Choroid plexus epithelial cell (primary cell): ENCODE measurements at places on chromosomes 12 and 14.

- DNase-seq: peak; percentile 61
These were observed 171.2 kb downstream of the ZFP36L1 start for GRCh38 chr14:68621400-68622365.

DNA sequence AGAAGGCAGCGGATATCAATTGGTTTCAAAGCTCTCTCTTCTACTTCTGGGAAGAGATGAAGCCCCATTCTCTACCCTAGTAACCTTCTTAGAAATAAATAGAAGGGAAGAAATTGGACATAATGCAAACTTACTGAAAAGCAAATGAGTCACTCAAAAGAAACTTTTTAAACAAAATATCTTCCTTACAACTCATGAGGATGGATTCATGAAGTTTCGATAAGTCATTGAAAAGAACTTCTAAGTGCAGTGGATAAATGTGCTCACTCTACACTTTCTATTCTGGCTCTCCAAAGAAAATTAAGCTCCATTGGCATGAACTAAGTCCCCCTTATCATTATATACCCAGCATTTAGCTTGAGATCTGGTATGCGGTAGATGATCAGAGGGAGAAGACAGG is 899.5 kb downstream of the RPS29 start:
- no peak for DNase-seq

DNA sequence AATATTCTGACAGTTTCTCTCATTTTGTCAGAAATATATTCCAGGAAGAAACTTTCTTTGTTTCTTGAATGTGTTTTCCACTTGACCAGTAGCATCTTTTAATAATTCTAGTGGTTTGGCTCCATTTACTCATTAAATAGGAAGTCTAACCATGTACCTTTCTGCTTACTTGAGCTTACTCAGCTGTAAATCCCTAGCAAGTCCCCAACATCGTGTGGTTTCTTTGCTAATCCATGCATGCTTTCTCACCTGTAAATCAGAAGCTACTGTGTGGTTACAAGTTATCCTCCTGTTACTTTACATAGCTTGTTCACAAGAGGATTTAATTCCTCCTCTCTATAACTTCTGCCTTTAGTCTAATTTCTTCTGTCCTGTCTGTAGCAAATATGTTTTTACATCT is 227.7 kb downstream of the FSCB start:
- no peak for DNase-seq

GRCh38 chr14:59776468-59776867 is 94.1 kb downstream of the RTN1 start:
- DNase-seq: no peak

DNA sequence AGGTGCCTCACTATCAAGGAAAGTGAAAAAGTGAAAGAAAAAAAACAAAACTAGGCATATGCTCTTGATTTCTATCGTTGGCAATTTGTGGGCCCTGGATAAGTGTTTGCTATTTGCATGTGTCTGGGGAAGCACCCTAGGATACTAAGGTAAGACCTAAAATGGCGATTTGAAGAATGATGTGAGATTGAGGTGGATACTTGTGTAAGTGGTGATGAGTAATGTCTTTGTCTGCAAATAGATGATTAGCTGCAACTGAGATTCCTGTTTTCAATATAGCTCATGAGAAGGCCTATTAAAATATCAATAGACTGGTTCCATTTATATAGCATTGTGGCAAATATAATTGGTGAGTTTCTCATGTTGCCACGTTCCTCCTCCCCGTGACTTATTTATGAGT is 261.7 kb downstream of the NEDD1 start:
- no peak for DNase-seq
